IPS DF 6.9 (cell line): ENCODE measurements at places on chromosomes 1 and 21.
A peak's percentile ranks its signal among the peaks of the same experiment; 100 is the strongest.

- no peak for DNase-seq
These were observed 3.3 kb downstream of the CNST start for GRCh38 chr1:246569248-246570238.

- no peak for DNase-seq
These were observed 148.4 kb downstream of the GPATCH2 start for GRCh38 chr1:217482356-217483102.

DNA sequence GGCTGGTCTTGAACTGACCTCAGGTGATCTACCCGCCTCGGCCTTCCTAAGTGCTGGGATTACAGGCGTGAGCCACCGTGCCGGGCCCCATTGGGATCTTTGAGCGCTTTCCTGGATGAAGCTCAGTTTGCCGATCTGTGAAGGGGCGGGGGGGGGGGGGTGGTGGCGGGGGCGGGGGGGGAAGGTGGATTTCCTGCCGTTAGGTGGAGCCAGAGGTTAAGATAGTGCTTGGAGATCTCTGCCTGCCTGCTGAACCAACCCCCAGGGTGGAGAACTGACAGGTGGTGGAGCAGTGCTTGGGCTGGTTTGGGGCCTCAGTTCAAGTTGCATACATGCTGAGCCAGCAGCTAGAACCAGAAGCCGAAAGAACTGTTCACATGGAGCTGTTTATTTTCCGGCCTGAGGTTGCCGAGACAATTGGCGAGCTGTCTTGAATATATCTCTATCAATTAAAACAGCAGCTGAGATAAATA, 1.7 kb downstream of the TMCC2 start:
- DNase-seq = no peak

DNA sequence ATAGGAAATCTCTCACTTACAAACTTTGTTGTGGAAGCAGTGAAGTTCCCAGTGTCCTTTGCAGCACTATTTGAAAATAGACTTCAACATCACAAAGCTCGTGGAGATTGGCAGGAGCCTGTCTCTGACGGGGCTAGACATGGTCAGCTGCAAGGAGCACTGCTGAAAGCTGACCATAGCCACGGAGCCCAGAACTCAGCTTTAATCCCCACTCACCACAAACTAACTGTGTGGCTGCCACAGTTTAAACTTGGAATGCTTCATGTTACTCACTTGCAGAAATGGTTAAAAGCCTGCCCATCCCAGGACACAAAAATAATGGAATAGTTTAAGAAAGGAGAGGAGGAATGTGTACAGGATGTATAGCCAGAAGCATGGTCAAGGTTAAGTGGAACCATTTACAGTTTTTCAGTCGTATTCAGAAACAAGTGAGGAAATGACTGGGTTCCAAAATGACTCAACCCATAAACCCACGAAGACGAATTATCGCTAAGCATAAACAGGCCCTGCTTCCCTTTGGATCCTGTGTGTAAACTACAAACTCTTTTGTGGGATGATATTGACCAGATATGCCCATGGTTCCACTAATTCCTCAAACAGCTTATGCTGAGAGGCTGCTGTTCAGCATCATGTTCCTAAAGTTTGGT, 18.2 kb downstream of the DNALI1 start:
- DNase-seq = no peak

GRCh38 chr1:27936370-27936769, 1.6 kb downstream of the SMPDL3B start:
- DNase-seq = no peak

DNA sequence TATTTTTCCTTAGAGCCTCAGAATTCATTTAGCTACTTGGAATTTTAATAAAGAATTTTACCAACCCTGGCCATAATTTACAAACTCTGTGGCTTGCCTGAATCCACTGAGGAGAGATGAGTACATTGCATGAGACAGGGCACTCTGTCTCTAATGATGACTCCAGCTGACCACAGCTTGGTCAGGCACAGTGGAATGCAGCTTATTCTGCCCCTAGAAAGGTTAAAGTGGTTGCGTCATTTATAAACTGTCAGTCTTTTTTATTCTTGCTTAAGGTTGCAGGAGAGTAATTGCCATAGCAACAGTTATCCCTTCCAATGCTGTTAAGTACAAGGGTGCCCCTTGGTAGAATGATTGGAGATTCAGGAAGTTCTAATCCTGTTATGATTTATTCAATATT, 28.3 kb downstream of the PDE4B start:
- DNase-seq = no peak

- peak; percentile 7 for DNase-seq
These were observed at the start of gene PTGFR for GRCh38 chr1:78490861-78491450. Gene PTGFR (plus strand): TSS chr1:78490974. CDS start chr1:78492744, 1,770 bp downstream.

DNA sequence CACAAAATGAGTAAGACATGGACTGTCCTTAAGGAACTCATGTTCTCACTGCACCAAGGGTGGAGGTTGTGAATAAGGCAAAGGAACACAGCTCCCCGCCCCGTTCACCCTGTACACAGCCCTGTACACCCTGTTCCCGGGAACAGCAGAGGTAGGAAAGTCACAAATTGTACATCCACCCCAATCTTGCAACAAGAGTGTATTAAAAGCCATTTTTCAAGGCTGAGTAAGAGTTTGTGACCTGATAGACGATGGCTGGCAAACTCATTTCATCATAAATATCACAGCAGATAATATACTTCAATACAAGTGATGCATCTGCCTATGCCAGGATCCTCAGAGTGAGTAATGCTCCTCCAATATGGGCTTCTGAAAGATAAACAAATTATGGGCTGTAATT, 52.5 kb upstream of the CAMK1G start:
- DNase-seq = no peak

DNA sequence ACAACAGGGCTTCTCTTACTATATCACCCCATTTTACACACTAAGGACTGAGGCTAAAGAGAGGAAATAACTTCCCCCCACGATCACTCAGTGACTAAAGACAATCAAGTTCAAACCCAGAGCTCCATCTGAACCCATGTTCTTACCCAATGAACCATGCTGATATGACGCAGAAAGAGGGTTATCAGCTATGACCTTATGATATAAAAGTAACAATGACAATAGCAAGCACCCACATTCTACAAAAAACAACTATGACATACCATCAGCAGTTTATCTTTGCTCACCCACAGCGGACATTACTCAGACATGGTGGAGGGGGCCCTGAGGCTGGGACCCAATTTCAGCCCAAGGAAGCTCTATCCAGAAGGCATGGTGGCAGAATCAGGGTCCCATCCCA, 75.7 kb downstream of the PTPN14 start:
- DNase-seq = no peak

GRCh38 chr1:201891451-201892045, 2.9 kb downstream of the SHISA4 start:
- DNase-seq = no peak
